ENCODE measurements at places on chromosomes 1 and 21.

DNA sequence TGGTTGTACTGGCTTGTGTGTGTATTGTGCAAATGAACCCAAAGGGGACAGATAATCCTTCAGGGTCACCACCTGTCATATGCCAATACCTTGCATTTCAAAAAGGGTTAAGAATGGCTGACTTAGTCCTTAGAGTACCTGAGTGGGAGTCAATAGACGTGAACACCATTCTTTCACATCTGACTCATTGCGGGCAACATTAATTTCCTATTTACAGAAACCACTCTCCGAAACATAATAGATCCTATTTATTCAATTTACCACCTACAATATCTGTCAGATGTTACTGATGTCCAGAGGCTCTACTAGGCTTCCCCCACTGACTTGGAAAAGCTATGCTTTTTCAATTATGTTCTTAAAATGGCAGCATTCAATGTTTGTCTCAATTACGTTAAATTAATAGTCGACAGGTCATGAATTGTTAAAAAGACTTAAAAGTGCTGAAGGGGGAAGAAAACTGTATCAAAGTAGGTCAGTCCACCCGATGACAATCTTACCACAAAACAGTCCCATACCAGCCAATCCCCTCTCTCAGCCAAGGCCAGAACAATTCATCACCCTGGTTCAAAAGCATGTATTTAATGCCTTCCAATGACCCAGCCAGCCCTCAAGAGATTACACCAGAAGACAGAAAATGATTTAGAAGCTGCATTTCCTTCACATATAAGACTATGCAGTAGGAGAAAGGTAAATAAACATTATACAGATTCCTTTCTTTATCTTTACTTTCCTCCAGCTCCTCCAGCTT lies 48.6 kb upstream of the PLA2G2C start:
- DNase-seq: no peak

DNA sequence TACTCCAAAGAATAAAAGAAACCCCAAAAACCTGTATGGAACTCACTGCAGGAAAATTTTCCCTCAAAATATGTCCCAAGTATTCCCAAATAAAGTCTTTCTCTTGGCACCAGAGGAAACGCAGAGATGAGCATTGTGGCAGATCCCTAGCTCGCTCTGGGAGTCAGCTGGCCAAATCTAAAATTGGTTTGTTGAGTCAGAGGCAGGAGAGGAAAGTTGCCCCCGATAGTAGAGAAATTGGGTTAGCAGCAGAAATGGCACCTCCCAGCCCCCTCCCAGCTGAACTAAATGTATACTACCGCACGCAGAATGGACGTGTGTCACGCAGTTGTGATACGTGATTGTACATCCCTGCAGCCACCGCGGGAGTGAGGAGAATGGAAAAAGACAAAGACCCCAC lies 39.9 kb upstream of the TARBP1 start:
- no peak for DNase-seq

DNA sequence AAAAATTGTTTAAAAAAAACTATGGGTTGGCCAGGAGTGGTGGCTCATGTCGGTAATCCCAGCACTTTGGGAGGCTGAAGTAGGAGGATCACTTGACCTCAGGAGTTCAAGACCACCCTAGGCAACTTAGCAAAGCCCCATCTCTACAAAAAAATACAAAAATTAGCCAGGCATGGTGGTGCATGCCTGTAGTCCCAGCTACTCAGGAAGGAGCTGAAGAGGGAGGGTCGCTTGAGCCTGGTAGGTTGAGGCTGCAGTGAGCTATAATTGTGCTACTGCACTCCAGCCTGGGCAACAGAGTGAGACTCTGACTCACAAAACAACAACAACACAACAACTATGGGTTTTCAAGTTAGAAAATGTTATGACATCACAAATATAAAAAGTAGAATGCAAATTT lies 16.4 kb downstream of the SLAMF7 start:
- no peak for DNase-seq

DNA sequence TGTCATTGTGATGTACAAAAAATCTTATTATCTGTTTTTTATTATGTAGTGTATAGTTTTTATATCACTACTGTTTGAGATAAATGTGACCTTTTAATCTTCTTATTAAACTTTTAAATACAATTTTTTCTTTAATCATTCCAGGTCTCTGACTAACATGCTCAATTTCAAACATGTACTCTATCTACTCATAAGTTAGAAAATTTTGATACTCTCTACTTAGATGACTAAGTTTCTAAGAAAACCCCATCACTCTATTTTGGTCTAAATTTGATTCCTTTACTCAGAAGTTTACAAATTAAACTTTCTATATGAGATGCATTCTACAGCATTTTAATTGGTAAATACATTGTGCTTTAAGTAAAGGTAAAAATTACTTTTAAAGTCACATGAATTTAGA lies 544.0 kb downstream of the PTBP2 start:
- no peak for DNase-seq

- no peak for DNase-seq
Observed at GRCh38 chr1:5751163-5751540, 241.1 kb downstream of the NPHP4 start.

DNA sequence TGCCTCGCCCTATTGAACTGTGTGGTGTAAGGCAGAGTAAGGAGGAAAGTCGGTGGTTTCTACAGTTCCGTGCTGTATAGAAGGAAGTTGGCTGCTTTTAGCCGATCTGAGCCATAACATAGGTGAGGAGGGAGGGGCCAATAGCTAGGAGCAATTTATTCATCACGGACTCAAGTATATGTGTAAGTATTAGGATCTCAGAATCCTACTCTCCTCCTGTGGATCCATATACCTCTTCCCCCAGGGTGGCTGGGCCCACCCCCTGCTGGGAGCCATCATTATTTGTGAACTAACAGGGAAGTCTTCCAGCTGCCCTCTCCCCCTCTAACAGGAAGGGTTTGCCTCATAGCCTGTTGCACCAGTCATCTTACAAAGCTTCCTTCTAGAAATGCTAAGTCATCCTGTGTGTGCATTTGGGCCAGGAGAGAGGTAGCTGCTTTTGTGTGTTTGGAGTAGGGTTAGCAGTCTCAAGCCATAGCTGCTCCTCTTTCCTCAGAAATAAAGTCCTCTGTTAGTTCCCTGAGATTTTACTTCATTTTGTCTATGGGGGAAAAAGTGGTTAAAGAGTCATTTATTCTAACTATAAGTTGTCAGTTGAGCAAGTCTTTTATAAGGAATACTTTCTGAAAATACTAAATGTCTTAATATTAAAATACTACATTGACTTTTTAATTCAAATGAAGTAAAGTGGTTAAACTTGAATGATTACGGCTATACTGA lies 14.9 kb upstream of the CENPS start:
- DNase-seq: no peak

GRCh38 chr1:81437213-81437612 lies 363.5 kb upstream of the ADGRL2 start:
- no peak for DNase-seq

DNA sequence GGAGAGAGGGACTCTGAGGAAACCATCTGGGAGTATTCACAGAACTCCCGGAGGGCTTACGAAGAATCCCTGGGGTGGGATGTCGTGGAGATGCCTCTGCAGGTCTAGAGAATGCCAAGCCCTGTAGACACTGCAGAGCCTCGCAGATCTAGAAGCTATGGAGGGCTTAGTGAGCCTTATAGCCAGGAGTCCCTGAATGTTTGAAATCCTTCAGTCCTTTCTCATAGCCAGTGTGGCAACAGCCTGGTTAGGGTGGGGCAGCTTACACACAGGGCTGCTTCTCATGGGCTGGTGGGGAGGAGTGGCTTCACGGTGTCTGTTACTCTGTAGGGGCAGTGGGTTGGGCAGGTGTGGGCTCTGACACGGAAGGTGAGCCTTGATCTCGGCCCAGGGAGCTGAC lies 44.2 kb upstream of the KDM4A start:
- no peak for DNase-seq

DNA sequence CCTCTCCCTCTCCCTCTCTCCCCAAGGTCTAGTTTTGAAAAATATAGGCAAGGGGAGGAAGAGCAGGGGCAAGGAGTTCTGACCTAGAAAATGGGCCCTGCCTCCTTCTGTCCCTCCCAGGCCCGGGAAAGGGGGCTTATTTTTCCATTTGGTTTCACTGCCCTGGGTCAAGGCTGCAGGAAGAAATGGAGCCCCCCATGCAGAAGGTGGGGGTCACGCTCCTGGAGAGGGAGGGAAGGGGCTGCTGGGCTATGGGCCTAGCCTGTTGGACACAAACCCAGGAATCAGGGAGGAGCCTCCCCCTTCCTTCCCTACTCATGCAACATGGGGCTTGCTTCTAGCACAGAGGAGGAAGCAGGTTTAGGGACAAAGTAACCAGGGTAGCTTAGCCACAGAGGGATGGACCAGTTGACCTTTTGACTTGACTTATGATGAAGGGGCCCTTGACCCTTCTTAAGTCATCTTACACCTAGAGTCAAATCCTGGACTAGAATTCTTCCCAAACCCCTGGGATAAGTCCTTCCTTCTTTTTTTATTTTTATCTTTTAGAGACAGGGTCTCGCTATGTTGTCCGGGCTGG lies 70.4 kb upstream of the SSBP3 start:
- DNase-seq: no peak

DNA sequence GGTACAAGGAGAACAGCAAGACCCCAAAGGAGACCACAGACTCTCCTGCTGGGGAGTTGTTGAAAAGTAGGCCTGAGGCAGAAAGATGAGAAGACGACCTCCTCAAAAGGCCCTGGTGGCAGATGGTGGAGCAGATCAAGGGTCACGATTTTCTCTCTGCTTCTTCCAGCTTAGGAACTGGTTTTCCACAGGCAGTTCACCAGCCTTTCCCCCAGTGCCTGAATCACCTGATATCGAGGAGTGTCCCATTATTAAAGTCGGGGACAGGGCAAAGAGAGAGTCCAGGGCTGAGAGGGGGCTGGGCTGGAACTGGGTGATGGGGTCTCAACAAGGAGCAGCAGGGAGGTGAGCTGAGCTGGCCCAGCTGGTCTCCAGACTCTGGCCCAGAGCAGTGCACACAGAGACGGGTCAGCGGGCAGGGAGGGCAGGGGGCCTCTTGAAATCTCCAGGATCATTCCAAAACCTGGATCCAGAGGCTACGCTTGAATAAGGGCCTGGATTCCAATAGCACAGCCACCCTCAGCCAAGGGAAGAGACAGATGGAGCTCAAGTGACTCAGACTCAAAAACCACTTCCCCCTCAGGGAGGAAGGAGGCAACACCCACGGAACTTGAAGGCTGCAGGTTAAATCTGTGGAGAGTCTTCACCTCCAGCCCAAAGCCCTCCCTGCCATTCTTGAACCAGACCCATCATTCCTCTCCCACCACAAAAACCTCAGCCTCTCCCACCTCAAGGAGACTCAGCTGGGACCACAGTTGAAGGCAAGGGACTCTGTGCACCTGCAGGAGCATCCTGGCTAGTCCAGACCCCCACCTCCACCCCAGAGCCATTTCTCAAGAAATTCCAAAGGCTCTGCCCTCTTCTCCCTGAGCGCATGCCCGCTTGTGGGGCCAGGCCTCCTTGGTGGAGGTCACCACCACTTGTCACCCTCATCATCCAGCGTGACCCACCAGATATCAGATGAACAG lies at the start of gene S100A5:
TSS of gene S100A5 (minus strand) at position 541 of the 968 bp plus-strand sequence. CDS start 743 bp downstream, outside the sequence.
- DNase-seq: no peak

- no peak for DNase-seq
Observed at GRCh38 chr1:53043271-53043670, 18.7 kb upstream of the PODN start.

DNA sequence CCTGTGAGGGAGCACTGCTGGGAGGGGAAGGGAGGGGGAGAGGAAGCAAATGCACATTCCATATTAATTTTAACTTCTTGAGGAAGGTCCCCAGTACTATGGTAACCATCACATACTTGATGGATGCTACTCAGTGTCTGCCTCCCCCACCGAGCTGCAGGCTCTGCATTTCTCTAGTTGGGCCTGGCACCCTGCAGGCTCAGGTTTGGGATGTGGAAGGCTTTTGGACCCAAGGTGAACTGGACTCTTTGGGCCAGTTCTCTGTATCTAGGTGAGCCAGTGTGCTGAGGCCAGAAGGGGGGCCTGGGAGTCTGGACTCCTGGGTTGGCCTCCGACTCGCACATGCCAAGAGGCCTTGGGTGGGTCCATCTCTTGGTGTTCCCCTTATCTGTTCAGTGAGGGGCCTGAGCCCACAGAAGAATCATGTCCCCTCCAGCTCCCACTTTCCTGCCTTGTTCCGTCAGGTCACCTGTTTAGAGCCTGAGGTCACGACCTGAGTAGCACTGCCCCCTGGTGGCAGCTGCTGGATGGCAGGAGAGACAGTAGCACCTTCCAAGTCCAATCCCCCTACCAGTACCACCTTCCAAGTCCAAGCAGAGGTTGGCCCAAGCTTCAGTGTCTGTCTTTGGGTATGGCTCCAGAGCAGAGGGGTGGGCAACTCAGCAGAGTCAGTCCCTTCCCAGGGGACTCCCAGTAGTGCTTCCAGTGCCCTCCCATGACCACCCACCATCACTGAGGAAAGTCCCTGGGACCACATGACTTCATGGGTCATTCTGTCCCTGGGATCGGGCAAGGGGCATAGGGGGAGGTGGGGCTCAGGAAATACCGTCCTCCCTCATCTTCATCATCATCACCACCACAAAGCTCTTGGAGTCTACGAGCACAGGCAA lies 241.8 kb downstream of the TRABD2B start:
- DNase-seq: no peak

DNA sequence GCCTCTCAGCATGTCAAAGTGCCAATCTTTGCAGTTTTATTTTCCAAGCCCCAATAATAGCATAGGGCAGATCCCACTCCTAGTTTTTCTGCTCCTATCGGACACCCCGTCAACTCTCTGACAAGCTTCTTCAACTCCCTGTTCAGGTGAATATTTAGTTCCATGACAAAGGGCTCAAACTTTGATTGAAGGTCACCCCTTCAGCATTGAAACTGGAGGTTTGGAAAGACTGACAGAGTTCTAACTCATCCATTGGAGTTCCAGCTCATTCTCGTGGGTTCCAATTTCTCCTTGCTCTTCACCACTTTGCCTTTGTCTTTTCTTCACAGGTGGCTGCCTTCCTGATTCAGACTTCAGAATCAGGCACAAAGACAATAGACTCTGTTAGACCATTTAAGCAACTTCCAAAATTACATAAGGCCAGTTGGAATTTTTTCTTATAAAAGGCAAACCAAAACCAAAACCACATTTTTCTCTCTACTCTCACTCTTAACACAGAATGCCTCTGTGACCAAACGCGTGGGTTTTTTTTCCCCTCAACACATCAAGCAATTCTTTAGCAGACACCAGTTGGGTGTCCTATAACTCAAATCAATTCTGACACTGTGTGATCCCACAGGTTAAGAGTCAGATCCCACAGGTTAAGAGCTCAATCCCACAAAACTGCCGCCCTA lies 169.3 kb upstream of the USP25 start:
- DNase-seq: no peak

GRCh38 chr1:23101101-23101827 lies 67.4 kb downstream of the LUZP1 start:
- no peak for DNase-seq

GRCh38 chr1:201649761-201650622 lies 111.1 kb downstream of the NAV1 start:
- DNase-seq: peak; percentile 37

All from G401 (cell line).